ENCODE measurements at places on chromosomes 6 and 20.

- DNase-seq, result no peak
Measured at GRCh38 chr6:16578695-16579285, 182.5 kb downstream of the ATXN1 start.

DNA sequence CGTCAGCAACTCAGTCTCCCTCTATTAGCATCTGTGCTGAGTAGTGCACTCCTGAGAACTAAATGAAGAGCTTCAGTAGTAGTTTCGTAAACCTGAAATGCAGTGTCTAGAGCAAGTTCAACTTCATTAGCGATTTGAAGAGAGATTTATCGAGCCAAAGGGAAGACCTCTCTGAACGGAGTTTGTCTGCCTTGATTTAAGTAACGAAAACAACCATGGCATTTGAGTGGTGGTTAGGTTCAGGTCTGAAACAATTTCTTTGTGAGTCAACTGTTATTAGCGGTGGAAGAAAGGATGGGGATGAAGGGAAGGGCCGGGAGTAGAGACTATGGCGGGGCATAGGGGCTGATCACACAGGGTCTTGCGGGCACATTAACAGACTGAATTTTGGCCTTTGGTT is 150.5 kb downstream of the BCAS1 start:
- no peak for DNase-seq

DNA sequence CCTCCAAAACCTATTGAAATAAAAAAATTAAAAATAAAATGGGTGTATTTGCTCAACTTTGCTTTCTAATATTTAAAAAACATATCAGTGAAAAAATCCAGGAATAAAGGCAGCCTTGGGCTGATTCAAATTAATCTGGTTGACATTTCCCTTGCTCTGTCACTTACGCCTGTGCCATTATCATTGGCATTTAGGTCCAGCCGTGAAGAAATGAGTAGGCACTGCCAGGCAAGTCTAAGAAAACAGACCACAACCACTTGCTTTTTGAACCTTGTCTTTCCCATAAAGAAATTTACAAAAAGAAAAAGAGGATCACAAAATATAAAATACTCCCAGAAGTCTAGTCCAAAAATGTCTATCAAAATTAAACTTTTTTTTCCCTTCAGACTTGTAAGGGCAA is 59.2 kb upstream of the HBS1L start:
- DNase-seq, result no peak

- no peak for DNase-seq
Measured at GRCh38 chr6:114202389-114202788, 140.4 kb downstream of the HS3ST5 start.

- no peak for DNase-seq
Measured at GRCh38 chr20:20267685-20268370, 100.1 kb upstream of the INSM1 start.

DNA sequence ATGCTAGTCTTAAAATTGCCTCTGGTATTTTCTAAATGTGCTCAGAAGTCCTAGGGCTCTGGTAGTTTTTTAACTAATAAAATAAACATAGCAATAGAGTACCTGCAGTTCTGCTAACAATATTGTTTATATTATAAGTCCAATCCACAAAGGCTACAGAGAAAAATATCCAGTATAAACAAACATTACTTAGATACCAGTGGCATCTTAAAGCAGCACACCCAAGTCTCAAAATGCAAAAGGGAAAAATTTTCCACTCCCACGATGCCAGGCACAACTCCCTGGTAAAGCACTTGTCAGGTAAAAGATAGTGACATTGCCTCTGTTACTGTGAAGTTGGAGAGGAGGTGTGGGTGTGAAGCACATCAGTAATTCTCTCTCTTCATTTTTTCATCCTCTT is 123.3 kb downstream of the OGFRL1 start:
- DNase-seq, result no peak

GRCh38 chr6:158926414-158926813 is 73.6 kb downstream of the RSPH3 start:
- DNase-seq, result no peak

DNA sequence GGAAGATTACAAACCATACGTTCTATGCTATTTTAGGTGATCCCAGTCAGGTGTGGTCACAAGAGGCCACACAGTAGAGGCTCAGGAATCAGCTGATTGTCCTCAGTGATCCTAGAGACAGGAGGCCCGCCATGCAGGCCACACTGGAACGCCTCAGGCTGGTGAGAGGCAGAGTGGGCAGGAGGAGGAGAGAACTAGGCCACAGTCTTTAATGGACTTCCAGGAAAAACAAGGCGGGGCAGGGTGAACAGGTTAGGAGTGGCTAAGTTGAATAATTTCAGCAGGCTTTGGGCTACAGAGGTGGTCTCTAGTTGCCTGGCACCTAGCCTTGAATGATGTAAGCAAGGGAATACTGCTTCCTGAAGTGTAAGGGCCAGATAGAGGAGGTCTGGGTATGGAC is 101.2 kb downstream of the GMDS start:
- DNase-seq, result no peak

DNA sequence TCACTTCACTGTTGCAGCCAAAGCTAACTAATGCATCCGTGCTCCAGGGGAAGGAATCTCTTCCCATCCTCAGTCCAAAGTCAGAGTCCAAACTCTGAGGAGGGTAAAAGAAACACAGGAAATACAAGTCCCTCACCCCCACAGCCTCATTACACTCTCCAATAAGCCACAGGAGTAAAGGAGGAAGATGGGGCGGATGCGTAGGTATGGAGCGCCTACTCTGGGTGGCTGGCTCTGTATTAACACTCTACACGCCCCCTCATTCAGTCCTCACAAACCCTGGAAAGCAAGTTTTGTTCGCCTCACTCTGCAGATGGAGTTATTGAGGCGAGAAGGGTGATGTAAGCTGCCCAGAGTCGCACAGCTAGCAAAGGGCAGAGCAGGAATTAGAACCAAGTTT is 242.9 kb downstream of the NRN1 start:
- no peak for DNase-seq

GRCh38 chr6:22737331-22737730 is 168.0 kb downstream of the HDGFL1 start:
- DNase-seq, result no peak

GRCh38 chr20:57225197-57225733 is 41.2 kb downstream of the BMP7 start:
- no peak for DNase-seq

DNA sequence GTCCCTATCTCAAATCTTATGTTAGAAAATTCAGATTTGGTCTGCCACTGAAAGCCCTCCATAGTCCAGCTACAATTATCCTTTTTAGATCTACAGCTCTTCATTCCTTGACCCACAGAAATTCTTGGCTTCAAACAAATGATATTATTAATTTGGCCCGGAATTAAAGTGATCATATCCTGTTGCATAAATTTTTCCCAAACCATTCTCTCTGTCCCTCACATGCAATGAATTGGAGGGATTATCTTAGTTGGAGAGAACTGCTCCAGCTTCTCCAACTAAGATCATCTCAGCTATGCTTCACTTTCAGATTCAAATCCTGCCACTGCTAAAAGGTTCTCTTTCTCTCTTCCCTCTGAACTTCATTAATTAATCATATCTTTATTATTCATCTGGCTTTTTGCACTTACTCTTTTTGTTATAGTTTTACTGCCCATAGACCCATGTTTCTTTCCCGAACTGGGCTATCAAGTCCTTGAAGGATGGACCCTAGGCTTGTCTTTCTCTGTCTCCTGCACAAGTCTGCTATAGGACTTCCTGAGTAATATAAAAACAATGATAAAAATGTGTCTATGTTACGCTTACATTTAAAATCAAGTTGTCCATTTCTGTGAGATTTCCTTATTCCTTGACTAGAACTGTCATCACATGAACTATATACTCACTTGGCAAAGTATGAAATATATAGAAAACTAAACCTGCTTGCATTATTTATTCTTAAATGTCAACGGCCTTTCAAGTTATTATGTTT is 493.9 kb upstream of the MARCKS start:
- DNase-seq, result no peak

DNA sequence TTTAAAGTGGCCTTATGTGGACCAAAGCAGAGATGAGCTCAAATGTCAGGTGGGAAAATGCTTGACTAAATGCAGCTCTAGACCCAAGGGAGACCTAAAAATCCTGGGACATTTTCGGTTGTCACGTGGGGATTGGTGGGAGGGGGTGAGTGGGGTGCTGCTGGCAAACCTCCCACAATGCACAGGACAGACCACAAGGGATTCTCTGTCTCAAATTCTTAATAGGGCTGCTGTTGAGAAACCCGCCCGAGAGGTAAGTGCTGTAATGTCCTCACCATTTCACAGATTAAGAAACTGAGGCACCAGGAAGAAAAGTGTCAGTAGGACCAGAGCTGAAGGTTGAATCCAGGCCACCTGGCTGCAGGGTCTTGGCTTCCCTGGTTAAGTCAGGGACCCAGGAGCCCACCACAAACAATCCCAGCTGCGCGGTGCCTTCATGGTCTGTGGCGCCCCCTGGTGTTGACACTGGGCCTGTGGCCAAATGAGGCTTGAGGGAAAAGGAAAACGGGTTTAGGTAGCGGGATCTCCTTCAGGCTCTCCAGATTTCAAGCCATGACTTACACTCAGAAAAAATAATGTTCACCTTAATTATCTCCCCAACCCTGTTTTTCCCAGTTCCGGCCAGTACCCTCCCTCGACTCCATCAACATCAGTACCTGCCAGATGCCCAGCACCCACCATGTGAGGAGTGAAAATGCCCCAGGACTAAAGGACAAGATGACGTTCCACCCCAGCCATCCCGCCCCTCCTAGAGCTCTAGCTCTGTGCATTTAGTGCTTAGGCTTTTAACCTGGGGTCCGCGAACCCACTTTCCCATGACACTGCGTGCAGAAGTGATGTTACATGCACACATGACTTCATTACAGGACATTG is 7.2 kb downstream of the HLA-G start:
- no peak for DNase-seq
